Effector memory CD8-positive, alpha-beta T cell (primary cell): ENCODE measurements at places on chromosomes 7 and 10.

DNA sequence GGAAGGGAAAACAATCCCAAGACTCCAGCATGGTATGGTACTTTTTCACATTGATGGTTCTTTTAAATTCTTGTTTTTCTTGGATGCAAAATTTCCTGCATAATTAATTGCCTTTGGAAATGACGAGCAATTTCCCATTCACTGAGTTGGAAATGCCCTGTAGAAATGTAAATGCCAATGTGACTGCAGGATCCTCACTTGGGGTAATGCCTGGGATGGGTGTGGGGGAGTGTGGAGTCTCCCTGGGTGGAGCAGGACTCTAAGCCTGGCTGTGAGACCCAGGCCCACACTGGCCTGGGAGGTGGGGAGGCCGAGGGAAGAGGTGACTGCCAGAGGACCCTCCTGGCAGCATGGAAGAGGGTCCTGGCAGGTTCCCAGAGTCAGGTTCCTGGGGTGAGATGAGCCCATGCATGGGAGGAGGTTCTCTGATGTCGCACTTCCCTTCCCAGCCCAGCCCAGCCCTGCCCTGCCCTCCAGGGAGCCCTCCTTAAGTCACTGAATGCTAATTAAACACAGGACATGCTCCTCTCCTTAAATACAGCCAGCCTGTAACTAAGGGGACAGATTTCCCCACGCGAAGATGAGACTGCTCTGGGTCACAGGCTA, 157.9 kb downstream of the GFRA1 start:
- DNase-seq: no peak

- DNase-seq: no peak
These were observed 121.2 kb upstream of the FOXP2 start for GRCh38 chr7:114293289-114294012.

GRCh38 chr7:4882169-4883032, 1.1 kb downstream of the RADIL start:
- DNase-seq: no peak

DNA sequence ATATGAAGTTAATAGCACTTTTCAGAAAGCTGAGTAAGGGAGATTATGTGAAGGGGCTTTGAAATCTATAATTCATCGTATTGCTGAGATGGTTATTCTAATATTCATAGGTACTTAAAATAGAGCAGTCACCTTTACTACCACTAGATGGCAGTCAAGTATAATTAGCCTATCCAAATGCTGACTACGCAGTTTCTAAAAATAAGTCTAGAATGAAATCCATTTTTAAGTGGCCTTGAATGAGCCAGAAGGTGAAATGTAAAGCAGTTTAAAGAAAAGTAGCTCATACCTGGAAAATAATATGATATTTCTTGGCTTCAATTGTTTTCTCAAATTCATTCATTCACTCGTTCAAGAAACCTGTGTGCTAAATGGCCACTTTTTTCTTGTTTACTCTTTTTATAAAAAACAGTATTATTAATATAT, 1277.1 kb downstream of the GATA3 start:
- DNase-seq: no peak

- DNase-seq: no peak
These were observed 97.7 kb upstream of the FGFR2 start for GRCh38 chr10:121695731-121696464.

- DNase-seq: no peak
These were observed 2.8 kb downstream of the SP8 start for GRCh38 chr7:20783700-20784387.

DNA sequence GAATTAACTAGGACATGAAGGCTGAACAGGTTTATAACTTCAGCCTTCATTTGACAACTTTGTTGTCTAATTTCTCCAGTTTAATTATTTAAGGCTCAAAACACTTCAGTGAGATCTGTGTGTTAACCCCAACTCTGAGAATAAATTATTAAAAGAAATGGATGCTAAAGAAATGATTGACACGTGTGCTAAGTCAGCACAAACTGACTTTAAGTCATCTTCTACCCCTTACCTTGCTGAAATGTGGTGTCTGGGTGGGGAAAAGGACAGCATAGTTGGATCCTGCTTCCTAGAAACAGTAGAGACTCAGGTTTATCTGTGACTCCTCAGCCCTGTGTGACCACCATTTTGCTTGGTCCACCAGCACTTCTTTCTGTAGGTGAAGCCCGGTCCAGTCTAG, 324.8 kb upstream of the NPSR1 start:
- DNase-seq: no peak

DNA sequence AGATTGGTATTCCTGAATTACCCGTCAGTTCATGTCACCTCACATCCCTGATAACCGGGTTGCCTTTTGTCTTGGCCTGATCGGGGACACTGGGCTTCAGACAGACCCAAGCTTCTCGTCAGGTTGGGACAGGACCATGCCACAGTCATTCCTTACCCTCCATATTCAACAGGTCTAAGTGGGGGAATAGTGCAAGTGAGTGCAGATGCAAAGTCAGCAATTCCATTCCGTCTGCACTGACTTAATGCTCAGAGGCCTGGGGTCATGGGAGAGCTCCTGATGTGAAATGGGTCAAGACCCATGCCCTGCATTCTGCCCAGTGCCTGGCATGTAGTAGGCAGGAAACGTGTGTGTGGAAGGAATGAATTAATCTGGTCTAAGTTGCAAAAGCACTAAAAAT, 95.4 kb upstream of the PITRM1 start:
- DNase-seq: no peak

DNA sequence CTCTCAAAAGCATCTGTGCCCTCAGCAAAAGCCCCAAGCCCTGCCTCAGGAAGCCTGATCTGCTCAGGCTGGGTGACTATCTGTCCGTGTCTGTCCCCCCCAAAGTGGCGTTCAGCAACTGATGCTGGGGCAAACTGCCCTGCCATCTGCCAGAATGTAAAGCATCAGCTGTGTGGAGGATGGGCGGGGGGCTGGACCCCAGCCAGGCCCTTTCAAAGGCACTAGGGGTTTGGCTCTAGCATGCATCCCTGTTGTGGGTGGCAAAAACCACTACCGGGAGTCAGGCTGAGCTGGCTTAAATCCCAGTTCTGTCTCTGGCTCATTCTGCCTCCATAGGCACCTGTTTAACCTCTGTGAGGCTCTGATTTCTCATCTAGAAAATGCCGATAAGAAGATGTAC, 35.5 kb downstream of the GPRIN2 start:
- no peak for DNase-seq

GRCh38 chr7:83427884-83428283, 221.1 kb downstream of the SEMA3E start:
- no peak for DNase-seq
